ENCODE measurements at places on chromosomes 4 and X. TPM values are rescaled to one million over a fixed set of nuclear protein-coding genes. Genes with fewer than 3 reads are reported as not detected.
A peak's percentile ranks its signal among the peaks of the same experiment; 100 is the strongest.

The ADGRG4 gene
- not detected for total RNA-seq

The BANK1 gene
- 2.9 TPM for total RNA-seq

The KIT gene
- total RNA-seq, result 24.4 TPM

The SSX3 gene
- total RNA-seq, result not detected

The FUNDC1 gene
- 26.4 TPM for total RNA-seq

The RS1 gene
- total RNA-seq, result not detected

The AMER1 gene
- total RNA-seq, result 6.0 TPM

GRCh38 chr4:40335525-40335894, 377 bp downstream of the CHRNA9 start:
- DNase-seq, result no peak

GRCh38 chrX:2490634-2491033, 10.1 kb downstream of the DHRSX start:
- DNase-seq, result no peak

GRCh38 chr4:164748375-164748774, 5.6 kb upstream of the SMIM31 start:
- DNase-seq, result no peak

GRCh38 chrX:136493011-136493410, 4.4 kb upstream of the HTATSF1 start:
- no peak for DNase-seq

- DNase-seq, result no peak
Observed at GRCh38 chrX:103170216-103170615, 44.7 kb upstream of the BEX4 start.

DNA sequence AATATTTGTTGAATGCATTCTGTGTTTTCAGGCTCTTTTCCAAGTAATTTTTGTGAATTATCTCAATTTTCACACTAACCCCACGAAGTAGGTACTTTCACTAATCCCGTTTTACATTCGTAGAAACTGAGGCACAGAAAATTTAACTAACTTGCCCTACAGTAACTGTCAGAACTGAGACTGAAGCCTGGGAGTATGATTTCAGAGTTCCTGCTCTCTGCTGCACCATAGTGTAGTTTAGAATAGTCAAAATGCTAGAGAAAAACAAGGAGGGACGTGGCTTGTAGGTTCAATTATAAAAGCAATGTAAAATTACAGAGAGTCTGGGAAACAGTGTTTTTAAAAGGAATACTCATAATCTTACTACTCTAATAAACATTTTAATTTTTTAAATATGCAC, 2.2 kb downstream of the CLCN3 start:
- no peak for DNase-seq

DNA sequence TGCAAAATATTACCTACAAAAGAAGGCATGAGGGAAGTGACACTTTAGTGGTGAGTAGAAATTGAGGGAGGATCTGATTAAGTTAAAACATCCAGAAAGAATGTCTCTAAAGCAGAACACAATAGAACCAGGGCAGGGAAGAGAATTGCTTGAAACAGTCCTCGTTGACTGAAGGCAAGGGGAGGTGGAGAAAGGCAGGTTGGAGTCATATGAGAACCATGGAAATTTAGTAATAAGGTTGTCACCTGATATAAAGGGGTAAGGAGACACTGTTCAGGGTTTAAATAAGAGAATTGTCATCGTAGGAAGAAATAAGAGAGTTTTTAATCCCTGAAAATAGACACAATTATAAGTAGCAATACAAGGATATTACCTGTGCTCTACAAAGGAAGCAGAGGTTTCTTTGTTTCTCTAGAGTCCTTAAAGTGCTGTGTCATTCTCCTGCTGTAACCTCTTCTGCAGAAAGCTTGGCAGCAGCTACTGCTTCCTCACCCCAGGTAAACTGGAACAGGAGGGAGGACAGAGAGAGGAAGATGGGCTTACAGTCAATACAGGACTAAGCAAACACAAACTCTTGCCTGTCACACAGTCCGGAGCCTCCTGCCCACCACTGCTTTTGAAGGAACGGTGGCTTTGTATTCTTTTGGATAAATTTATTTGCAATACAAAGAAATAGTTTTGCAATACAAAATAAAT, 258.4 kb downstream of the PPARGC1A start:
- peak; percentile 14 for DNase-seq
